ENCODE measurements at places on chromosomes 4 and X.
A peak's percentile ranks its signal among the peaks of the same experiment; 100 is the strongest.

- no peak for DNase-seq
Observed at GRCh38 chr4:48296365-48296764, 26.7 kb upstream of the TEC start.

DNA sequence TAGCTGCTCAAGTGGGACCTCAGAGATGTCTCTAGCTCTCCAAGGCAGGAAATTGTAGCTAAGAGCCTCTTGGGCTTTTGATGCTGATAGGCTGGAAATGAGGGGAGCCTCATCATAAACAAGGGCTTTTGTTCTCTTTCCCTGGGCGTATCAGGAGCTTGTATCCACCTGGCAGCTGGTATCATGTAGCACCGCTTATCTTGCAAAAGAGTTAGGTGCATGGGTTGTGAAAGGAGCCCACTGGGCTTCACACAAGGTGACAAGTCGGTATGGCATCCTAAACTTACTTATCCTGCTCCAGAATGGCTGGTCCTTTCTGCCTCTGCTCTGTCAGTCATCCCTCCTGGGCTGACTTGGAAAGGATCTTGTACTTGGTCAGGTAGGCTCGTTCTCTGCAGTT is 565.8 kb downstream of the GRXCR1 start:
- DNase-seq = no peak

GRCh38 chr4:25842229-25842845 is 20.5 kb downstream of the SEL1L3 start:
- no peak for DNase-seq

DNA sequence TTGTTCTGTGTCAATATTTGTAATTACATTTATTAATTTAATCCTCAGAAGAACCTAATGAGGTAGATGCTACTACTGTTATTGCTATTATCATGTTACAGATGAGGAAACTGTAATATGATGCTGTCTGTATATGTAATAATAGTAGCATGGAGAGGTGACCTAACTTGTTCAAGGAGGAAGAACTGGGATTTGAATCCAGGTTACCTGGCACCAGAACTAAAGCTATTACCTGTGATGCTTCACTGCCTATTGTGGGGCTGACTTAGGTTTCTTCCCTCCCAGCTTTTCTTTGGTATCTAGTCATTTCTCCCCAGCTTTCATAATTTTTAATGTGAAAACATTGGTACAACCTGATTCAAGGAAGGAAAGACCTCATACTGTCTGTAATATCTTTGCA is 43.6 kb downstream of the RAPGEF2 start:
- DNase-seq = no peak

DNA sequence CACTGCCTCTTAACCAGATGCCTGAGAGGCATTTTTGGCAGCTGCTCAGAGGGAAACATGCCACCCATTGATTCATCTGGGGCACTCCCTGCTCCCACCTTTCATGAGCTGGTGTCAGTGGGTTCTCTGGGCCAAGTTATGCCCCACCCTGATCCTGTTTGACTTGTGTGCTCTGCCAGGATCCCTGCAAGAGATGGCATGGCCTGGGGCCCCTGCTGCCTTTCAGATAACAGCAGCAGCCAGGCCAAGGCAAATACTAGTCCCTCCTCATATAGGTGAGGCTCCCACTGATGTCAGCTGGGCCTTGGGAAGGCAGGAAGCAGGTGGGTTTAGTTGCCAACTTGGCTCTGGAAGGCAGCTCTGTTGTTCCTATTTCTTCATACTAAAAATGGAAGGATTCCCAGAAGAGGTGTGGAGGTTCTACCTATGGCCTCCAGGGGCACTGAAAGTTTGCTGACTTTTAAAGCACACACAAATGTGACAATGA is 192.9 kb upstream of the RBPJ start:
- DNase-seq = no peak

- DNase-seq = no peak
Observed at GRCh38 chr4:110275871-110276270, 77.5 kb upstream of the ELOVL6 start.

- no peak for DNase-seq
Observed at GRCh38 chrX:14529290-14529989, at the start of gene GLRA2. Gene GLRA2 (plus strand): TSS chrX:14529536. CDS start chrX:14530058, 522 bp downstream.

DNA sequence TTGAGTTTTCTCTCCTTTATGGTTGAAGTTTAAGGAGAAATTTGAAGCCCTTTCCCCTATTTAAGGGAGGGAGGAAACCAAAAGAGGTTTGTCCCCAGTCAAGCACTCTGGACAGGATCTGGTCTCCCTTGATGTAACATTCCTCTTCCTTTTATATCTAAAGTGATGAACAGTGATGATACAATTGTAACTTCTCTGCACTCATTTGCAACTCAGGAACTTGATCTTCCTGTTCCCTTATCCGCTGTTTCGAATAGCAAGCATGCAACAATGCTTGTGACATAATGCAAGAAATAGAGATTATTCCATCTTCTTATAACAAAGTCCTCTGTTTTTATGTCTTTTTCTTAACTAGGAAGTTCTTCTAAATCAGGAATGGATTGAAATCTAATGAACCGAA is 18.3 kb downstream of the ALPK1 start:
- no peak for DNase-seq

GRCh38 chr4:16117164-16117563 is 33.3 kb upstream of the PROM1 start:
- DNase-seq = no peak

DNA sequence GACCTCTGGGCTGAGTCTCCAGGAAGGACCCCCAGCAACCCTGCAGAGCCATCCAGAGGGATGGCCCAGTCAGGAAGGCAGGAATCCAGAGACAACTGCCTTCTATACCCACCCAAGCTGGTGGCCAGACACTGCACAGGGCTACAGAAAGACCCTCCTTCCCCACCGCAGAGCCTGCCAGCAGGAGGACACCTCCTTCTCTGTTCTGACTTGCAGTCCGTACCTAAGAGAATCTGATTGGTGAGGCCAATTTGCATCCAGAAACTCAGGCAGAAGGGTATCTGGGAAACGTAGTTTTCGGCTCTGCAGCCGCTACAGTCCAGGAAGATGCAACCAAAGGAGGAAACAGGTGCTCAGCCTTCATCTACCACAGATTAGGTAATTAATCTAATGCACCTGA is 155.4 kb upstream of the FRG1 start:
- DNase-seq = no peak

- DNase-seq = no peak
Observed at GRCh38 chr4:185257086-185257485, 47.7 kb downstream of the SNX25 start.

DNA sequence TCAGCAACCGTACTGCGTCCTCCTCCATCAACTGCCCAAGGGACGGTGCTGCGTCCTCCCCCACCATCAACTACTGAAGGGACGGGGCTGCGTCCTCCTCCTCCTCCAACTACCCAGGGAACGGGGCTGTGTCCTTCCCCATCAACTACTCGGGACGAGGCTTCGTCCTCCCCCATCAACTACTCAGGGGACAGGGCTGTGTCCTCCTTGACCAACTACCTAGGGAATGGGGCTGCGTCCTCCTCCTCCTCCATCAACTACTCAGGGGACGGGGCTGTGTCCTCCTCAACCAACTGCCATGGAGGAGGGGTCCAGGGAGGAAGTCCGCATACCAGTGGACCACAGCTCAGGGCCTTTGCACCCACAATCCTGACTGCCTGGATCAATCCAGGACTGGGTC is 24.4 kb downstream of the PPP2R3B start:
- DNase-seq = no peak

DNA sequence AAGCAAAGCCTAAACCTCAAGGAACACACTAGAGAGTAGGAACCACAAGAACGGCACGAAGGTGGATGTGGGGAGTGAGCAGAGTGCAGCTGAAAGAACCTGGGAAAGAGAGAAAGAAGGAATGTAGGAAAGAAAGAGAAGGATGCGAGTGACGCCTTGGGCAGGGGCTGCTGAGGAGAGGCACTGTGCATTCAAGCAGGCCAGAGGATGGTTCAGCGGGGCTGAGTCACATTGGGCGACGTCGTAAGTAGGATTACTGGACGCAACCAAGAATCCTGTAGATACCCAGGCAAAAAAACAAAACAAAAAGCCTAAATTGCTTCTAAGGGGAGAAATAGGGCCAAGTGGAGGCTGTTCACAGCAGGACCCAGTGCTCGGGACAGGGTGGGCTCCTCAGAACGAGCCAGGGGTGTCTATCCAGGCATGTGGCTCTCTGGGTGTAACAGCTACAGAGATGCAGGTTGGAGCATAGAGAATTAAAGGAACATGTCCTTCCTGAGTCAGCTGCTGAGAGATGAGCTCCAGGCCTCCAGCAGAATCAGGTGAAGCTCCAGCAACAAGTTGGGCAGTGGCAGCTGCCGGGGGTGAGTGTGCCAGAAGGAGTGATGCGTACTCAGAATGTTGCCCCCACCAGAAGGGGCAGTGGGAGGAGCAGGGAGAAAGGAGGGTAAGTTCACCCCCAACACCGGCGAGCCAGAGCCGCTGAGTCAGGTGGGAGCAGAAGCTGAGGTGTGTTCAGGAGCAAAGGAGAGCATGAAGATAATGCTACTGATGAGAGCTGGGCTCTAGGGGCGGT is 38.6 kb downstream of the NELFA start:
- no peak for DNase-seq

GRCh38 chrX:78545233-78545632 is 113.9 kb downstream of the RTL3 start:
- no peak for DNase-seq

DNA sequence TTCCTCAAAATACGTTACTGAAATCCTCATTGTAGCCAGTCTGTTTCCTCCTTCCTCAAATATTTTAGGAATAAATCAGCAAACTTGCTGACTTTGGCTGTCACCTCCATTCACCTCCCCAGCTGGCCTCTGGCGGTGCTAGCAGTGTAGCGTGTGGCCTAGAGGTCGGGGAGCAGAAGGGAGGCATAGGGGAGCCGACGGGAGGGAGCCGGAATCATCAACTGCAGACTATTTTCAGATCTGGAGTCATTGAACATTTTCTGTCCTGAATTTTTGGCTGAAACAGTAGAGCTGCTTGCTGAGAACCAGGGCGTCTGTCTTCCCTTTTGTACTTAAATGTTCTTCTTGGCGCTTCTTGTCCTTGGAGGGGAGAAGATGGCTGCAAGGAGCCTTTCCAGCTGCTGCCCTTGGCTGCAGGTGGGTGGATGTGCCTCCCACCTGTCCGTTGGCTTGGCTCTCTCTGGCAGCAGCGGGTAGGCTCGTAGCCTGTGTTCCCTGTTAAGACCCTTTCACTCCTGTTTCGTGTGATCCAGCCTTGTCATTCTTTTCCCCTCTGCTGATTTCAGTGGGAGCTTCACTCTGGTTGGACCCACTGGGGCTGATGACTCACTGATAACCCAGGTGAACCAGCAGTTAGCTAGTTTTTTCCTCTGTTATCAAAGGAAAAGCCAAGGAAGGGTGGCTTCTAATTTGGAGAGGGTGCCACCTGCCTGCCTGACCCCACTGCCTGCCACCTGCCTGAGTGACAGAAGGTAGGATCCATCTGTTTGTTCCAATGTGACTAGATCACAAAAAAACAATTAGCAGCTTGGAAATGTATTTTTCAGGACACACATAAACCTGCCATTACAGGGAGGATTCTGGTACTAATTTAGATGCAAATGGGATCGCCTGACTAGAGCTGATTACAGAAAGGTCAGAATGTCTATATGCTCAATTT is 135.9 kb downstream of the GATB start:
- no peak for DNase-seq

GRCh38 chrX:70133303-70134115 is at the start of gene IGBP1:
Gene IGBP1 (plus strand): TSS chrX:70133447. CDS start chrX:70133948, 501 bp downstream.
- DNase-seq = peak; percentile 71

- DNase-seq = no peak
Observed at GRCh38 chrX:129798888-129799287, 19.1 kb downstream of the SASH3 start.

- DNase-seq = no peak
Observed at GRCh38 chr4:10959586-10959985, 275.0 kb upstream of the CLNK start.

GRCh38 chr4:124573056-124573455 is 139.5 kb downstream of the ANKRD50 start:
- DNase-seq = no peak

DNA sequence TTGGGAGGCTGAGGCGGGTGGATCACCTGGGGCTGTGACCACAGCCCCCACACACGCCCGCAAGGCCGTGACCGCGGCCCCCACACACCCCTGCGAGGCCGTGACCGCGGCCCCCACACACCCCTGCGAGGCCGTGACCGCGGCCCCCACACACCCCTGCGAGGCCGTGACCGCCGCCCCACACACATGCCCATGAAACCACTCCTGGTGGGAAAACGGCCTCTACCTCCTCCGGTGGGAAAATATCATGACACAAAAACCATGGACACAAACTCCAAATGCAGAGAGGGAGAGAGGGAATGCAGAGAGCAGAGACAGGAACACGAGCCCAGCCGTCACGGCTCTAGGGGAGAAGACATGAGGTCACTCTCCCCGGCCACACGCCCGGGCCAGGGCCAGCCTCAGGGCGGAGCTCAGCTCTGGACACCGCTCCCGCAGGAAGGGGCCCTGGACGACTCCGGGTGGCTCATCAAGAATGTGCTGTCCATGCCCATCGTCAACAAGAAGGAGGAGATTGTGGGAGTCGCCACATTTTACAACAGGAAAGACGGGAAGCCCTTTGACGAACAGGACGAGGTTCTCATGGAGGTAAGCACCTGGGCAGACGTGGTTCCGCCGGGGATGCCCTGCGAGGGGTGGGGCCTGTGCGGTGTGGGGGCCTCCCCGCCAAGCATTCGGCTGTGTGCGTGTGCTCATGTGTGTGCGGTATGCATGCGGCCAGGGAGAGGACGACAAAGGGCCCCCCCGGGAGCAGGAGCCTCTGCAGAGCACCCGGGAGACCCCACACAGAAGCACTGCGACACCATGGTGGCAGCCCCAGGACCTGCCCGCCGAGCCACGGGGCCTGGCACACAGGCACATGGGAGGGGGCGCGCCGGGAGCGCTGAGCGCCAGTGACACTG is 17.4 kb downstream of the ATP5ME start:
- no peak for DNase-seq

- DNase-seq = no peak
Observed at GRCh38 chr4:124631760-124632159, 80.8 kb downstream of the ANKRD50 start.

GRCh38 chr4:54155936-54156335 is 56.0 kb downstream of the GSX2 start:
- DNase-seq = no peak

DNA sequence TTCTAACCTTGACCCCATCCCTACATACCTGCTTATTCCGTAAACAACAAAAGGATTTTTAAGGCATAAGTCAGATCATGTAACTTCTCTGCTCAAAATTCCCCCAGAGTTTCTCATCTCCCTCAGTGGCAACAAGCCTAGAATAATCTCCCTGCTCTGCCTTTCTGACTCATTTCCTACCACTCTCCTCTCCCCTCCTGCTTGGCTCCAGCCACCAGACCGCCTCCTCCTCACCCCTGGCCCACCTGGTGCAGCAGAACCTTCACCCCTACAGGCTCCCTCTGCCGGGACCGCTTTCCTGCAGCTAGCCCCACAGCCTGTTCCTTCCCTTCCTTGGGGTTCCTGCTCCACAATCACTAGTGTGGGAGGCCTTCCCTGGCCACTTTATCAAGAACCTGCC is 32.1 kb downstream of the TSPAN5 start:
- DNase-seq = no peak

DNA sequence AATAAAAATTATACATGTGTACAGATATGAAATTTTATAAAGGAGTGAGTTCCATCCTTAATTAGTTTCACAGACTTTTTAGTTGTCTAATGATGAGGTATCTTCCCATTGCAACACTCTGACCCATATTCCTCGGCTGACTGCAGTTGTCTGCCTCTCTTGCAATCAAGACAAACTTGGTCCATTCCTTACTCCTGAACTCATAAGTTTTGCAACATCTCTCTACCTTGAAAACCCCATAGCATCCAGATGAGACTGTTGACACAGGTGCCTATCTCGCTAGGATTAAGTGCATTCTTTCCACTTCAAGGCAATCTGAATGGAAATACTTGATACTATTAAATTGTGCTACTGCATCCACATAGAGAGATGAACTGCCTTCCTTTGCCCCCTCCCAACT is 2.3 kb downstream of the XKRX start:
- DNase-seq = no peak
